ENCODE measurements at places on chromosomes 13 and 19.

GRCh38 chr19:22733691-22734090 lies 50.3 kb downstream of the ZNF99 start:
- no peaks in the 10 kb centered on the region for H3K27me3 ChIP-seq
- DNase-seq, result no peak
- no peak overlapping the region for H3K27ac ChIP-seq
- no peaks in the 10 kb centered on the region for H3K36me3 ChIP-seq

DNA sequence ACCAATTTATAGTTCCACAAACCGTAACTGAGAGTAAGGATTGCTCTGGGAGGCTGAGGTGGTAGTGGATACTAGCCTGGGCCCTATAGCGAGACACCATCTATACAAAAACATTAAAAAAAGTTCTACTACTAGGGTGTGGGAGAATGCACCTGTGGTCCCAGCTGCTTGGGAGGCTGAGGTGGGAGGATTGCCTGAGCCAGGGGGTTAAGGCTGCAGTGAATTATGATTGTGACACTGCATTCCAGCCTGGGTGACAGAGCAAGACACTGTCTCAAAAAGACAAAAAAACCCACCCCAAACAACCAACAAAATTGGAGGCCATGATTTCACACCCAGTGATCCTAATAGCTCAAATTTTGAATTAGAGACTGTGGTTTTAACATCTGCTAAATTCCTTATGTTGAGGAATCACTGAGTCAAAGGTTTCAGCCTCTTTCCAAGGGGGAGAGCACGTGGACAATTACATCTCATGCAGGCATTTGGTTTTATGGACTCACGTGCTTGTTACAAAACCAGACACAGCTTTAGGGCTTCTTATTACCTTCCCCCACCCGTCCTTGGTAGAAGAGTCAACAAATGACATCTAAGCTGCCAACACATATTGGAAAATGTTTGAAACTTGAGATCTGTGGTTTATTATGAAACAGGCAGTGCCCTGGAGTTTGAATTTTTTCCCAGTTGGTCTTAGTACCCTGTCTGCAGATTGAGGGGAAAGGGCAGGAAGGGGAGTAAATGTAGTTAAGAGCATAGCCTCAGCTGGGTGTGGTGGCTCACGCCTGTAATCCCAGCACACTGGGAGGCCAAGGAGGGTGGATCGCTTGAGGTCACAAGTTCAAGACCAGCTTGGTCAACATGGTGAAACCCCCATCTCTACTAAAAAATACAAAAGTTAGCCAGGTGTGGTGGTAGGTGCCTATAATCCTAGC lies 18.5 kb downstream of the CYP2A6 start:
- H3K27ac ChIP-seq, result no peak overlapping the region
- H3K27me3 ChIP-seq, result no peaks in the 10 kb centered on the region
- H3K36me3 ChIP-seq, result peaks cover 4% of the 10 kb centered on the region
- H3K4me1 ChIP-seq, result no peaks in the 10 kb centered on the region

DNA sequence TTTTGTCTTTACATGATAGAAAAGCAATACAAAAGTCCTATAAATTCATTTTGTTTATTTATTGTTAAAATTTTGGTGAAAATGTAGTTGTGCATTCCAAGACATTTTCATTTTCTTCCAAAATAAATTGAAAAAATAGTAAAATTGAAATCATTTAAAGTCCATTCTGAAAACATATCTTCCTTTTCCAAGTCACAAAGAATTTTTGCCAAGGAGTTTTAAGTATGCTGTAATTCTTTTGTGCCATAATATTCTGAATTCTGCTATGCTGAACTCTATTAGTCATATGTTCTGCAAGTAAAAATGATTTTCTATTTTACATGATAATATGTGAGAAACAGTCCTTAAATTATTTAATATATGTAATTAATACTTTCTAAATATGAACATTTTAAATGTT lies 879.6 kb upstream of the SLC10A2 start:
- no peaks in the 10 kb centered on the region for H3K36me3 ChIP-seq
- peaks cover 5% of the 10 kb centered on the region for H3K4me1 ChIP-seq
- no peak for DNase-seq
- H3K27me3 ChIP-seq, result no peaks in the 10 kb centered on the region

- no peak overlapping the region for H3K27ac ChIP-seq
- peaks cover 3% of the 10 kb centered on the region for H3K4me1 ChIP-seq
- no peak for DNase-seq
- no peaks in the 10 kb centered on the region for H3K27me3 ChIP-seq
- no peak overlapping the region for H3K4me3 ChIP-seq
Measured at GRCh38 chr13:66859078-66859477, 371.1 kb downstream of the PCDH9 start.

GRCh38 chr19:18446811-18447359 lies 9.0 kb upstream of the ISYNA1 start:
- peak overlapping the region; percentile 85 for H3K27ac ChIP-seq
- H3K27me3 ChIP-seq, result no peaks in the 10 kb centered on the region
- peaks cover 35% of the 10 kb centered on the region for H3K4me1 ChIP-seq
- H3K36me3 ChIP-seq, result peaks cover 59% of the 10 kb centered on the region
- no peak overlapping the region for H3K4me3 ChIP-seq

DNA sequence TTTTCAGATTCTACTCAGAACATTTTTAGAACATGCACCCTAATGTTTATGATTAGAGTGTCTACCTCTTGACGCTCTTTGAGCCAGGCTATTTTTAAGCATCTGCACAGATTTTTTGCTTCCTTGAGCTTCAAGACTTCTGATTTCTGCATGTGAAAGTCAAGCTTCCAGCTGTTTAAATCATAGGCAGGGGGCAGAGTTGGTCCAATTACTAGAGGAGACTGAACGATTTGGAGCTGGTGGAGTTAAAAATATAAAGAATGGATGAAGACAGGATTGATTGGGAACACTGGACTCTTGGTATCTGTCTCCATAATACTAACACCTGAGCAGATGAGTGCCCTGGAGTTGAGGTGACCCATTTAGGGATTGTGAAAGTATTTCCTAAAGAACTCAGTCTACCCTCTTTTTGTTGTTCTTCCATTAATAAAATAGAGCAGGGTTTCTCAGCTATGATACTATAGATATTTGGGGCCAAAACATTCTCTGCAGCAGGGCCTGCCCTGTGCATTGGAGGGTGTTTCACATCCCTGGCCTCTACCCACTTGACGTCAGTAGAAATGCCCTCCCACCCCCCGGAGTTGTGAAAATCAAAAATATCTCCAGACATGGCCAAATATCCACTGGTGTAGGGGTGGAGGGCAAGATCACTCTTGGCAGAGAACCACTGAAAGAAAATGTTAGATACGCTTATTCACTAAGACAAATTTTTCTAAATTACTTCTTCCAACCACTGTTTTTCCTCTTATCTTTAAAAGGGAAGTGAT lies 160.1 kb downstream of the COG6 start:
- no peak overlapping the region for H3K4me3 ChIP-seq
- H3K4me1 ChIP-seq, result no peaks in the 10 kb centered on the region
- no peaks in the 10 kb centered on the region for H3K27me3 ChIP-seq
- DNase-seq, result no peak

- DNase-seq, result peak; percentile 14
- no peak overlapping the region for H3K4me3 ChIP-seq
- no peaks in the 10 kb centered on the region for H3K36me3 ChIP-seq
- H3K27me3 ChIP-seq, result no peaks in the 10 kb centered on the region
Measured at GRCh38 chr13:103948426-103948825, 882.2 kb upstream of the SLC10A2 start.

DNA sequence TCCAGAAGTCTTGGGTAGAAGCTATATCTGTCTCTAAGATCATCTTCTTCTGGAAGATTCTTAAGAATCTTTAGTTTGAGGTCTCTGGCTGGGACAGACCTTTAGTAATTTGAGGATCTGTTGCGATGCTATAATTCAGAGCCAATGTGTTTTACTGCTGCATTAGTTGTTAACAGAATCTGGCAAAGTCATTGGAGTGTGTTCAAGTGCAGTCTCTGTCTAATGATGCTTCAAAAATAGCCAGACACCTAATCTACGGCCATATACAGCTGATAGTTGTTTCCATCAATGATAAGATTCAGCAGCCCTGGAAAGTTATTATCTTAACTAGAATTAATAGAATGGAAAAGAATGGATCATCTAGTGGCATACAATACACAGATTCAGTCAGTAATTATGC lies 72.6 kb downstream of the CDK8 start:
- H3K4me1 ChIP-seq, result no peaks in the 10 kb centered on the region
- DNase-seq, result no peak
- H3K36me3 ChIP-seq, result no peaks in the 10 kb centered on the region
- no peak overlapping the region for H3K4me3 ChIP-seq
- no peaks in the 10 kb centered on the region for H3K27me3 ChIP-seq

DNA sequence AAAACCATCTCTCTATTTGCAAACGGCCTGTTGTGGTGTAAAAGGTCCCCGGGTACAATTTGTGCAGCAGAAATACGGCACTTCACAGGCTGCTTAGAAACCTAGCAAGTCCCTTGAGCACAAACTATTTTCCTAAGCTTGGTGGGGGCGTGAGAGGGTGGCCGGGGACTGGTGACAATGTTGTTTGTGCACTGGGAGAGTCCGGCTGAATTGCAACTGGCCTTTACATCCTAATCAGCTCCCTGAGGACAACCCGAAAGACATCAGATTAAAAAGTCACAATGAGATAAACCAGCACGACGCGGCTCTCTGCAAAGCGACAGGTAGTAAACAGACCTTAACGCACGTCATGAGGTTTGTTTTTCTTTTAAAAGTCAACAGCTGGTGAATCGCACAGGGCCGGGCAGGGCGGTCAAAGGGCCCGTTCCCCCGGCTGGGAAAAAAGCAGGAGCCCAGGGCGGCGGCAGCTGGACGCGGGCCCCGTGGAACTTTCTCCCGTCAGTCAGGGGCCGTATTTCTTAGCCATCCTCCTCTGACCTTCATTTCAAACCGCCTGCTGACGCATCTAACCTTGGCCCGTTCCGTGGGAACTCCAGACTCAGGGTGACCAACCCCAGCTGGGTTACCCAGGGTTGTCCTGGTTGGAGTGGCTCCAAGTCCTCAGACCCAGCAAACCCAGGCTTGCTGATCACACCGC lies 112.3 kb downstream of the GADD45B start:
- H3K4me1 ChIP-seq, result peaks cover 4% of the 10 kb centered on the region
- DNase-seq, result no peak
- no peak overlapping the region for H3K27ac ChIP-seq
- H3K36me3 ChIP-seq, result no peaks in the 10 kb centered on the region
- no peak overlapping the region for H3K4me3 ChIP-seq

- H3K27ac ChIP-seq, result no peak overlapping the region
- peaks cover 9% of the 10 kb centered on the region for H3K4me1 ChIP-seq
- no peak for DNase-seq
- H3K4me3 ChIP-seq, result no peak overlapping the region
Measured at GRCh38 chr19:1975162-1975480, 34.1 kb downstream of the CSNK1G2 start.

All from trophoblast cell (in vitro differentiated cells and primary cell).